Activated CD4-positive, alpha-beta T cell treated with anti-CD3 and anti-CD28 coated beads for 36 hours (primary cell): ENCODE measurements at places on chromosomes 4 and X. TPM values are rescaled to one million over a fixed set of nuclear protein-coding genes. Genes with fewer than 3 reads are reported as not detected.

The ADH1A gene
- total RNA-seq = not detected

The TBC1D8B gene
- 0.82 TPM for total RNA-seq

The FGB gene
- total RNA-seq = not detected

The OFD1 gene
- total RNA-seq = 32.4 TPM

The RNF175 gene
- total RNA-seq = 0.57 TPM

The TLR2 gene
- 1.3 TPM for total RNA-seq

The SRPK3 gene
- not detected for total RNA-seq

The TEX11 gene
- not detected for total RNA-seq

The GC gene
- total RNA-seq = not detected

The ARR3 gene
- not detected for total RNA-seq

The ZNF157 gene
- total RNA-seq = 0.79 TPM

The MAGEC2 gene
- not detected for total RNA-seq
